Activated naive CD8-positive, alpha-beta T cell treated with anti-CD3 and anti-CD28 coated beads, Interleukin-2, amount 10 ng/mL, durations not matched to agents 7 days and 5 days (primary cell): ENCODE measurements at places on chromosomes 5 and 9. TPM values are rescaled to one million over a fixed set of nuclear protein-coding genes. Genes with fewer than 3 reads are reported as not detected.

DNA sequence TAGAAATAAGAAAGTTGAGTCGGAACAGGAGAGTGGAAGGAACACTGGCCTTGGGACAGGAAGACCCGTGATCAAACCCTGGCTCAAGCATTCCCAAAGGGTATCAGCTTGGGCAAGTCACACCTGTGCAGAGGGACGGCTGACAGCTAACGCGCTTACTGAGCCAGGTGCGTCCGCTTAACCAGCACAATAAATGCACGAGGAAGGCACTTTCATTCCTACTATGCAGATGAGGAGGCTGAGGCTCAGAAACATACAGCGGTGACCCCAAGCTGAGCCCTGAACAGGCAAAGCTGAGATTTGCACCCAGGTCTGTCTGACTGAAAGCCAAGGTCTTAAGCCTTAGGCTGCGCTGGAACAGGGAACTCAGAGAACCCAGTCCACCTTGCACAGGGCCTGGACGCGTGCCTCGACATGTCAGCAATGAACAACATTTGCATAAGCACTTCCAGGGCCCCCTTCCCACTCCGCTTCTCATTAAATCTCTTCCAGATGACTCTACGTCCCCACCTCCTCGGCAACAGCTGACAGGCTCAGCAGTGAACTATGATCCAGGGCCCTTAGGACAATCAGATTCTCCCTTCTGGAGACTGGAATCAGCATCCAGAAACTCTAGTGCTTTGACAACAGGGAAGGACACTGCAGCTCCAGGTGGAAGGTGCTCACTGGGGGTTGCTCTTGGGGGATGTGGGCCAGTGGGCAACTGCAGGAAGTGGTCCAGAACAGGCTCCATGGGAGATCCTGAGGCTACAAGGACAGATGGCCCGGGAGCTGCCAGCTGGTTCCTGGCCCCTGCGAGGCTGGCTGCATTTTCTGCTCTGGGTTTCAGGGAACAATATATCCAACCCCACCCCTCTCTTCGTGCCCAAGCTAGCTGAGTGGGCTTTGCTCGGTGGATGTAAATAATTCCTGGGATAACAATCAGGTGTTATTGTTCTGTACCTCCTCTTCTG is 35.2 kb downstream of the SH3PXD2B start:
- no peak for DNase-seq

SHROOM1 gene
- total RNA-seq = 4.0 TPM

DNA sequence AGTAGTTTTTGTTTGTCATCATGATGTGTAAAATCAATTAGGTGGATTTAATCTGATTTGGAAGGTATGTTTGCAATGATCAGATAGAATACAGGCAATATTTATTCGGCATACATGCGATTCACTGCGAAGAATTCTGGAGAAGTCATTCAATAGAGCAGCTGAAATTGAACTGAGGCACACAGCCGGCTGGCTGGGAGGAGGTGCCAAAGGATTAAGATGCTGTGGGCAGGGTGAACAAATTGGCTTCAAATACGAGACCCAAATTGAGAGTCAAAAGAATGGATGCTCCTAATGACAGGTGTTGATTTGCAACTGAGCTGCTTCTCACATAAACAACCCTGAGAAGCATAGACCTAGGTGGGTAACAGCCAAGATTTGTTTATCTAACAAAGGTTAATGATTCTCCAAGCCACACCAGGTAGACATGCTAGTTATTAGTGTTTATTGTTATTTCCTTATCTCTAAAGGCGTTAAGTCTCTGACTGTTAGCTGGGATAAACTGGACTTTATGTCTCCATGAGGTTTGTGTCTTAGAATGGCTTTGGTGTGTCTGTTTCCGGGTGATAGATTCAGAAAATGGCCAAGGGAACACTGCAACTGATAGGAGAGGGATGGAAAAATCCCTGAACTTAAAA is 55.3 kb upstream of the CLINT1 start:
- no peak for DNase-seq

ANGPTL2 gene
- total RNA-seq = not detected

DNA sequence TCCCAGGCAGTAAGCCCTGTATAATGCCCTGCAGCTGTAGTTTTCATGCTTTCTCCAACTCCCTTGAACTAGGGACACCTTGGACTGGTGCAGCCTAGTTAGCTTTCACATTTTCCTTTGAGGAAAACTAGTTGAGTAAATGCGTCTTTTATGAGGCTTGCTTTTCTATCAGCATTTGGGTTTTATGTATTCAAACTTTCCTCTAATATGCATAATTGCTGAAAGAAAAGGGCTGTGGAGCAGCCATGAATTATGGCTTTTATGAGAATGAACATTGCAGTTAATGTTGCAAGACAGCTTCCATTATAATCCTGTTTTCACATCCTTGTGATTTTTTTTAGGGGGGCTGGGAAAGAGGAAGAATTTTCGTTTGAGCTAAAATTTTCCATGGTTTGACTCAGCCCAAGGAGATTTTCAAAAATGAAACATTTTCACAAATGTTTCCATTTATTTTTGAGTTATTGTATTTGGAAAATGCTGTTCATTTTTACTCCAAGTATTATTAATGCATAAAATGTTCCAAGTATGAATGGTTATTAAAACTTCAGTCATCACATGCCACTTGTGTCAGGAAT is 57.9 kb upstream of the PPP3R2 start:
- DNase-seq = no peak

GRCh38 chr9:115636596-115636995 is 517.0 kb upstream of the PAPPA start:
- no peak for DNase-seq

DNA sequence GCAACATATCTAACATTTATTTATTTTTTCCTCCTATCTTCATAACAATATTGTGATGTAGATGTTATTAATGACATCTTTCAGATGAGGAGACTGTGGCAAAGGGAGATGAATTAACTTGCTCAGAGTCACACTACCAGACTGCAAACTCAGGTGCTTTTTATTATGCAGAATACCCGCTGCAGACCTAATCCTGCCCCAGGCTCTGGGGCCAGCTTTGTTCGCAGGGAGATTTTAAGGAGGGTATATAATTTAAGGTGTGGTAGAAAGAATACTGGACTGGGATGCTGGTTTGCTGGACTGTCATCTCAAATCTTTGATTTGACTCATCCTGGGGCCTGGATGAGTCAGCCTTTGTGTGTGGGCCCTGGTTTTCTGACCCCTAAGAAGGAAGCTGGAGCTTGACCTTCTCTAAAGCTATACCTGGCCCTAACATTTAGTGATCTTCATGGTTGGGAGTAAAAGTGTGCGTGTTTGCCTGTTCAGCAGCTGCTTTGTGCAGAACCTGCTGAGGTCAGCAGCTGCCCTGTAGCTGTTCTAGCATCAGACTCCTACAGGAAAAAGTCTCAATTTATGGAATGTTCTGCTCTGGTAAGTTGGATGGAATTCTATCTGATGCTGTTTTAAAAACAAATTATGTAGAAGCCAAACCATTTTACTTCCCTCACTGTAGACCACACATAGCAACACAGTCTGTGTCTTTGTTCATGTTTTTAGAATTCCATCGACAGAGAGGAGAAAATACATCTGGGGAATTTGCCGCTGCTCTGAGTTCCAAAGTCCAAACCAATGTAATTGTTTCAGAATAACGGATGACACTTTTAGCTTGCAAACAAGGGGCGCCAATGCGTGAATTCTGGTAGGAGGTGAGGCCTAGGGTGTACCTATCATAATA is 4.5 kb downstream of the SLC36A1 start:
- DNase-seq = no peak

FCN2 gene
- not detected for total RNA-seq

- no peak for DNase-seq
These were observed 12.9 kb downstream of the GLDC start for GRCh38 chr9:6632516-6633183.

DNA sequence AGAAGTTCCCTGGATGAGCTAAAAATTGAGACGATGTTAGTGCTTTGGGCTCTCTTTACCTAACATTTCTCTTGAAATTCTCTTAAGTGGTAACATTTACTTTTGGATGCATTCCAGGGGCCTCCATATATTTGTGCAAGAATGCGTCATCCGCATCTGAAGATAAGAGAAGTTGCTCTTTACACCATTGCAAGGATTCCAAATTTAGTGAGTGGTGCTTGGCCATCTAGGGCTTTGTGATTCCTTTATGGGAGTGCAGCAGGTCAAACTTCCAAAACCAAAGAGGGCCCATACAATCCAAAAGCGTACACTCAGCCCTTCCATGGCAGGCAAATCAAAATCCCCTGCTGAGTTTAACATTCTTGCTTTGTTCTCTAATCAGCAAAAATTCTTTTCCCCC is 102.0 kb upstream of the DMAC1 start:
- no peak for DNase-seq

GRCh38 chr5:160929360-160929759 is 77.3 kb upstream of the ATP10B start:
- no peak for DNase-seq

GRCh38 chr5:123454259-123454911 is 31.2 kb upstream of the CEP120 start:
- no peak for DNase-seq

ABLIM3 gene
- total RNA-seq = not detected

- no peak for DNase-seq
These were observed 230.8 kb downstream of the ZNF608 start for GRCh38 chr5:124515497-124516245.

GRCh38 chr5:82619097-82619496 is 340.9 kb upstream of the RPS23 start:
- no peak for DNase-seq

DNA sequence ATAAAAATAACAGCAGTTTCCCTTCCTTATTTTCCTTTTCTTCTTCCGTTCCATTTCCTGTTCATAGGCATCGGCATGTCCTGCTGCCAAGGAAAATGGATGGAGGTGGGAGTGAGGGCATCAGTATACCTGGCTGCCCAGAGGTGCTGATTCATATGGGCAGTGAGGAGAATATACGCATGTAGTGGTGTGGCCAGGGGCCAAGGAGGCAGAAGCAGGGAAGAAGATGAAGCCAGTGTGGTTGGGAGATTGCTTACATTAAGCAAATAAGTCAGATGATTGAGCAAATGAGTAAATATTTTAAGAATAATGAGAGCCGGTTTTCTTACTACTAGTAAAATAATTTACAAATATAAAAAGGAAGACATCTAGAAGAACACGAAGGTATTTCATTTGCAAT is 344.9 kb upstream of the PAPPA start:
- DNase-seq = no peak
